ENCODE measurements at places on chromosomes 13 and 19.
A peak's percentile ranks its signal among the peaks of the same experiment; 100 is the strongest.

DNA sequence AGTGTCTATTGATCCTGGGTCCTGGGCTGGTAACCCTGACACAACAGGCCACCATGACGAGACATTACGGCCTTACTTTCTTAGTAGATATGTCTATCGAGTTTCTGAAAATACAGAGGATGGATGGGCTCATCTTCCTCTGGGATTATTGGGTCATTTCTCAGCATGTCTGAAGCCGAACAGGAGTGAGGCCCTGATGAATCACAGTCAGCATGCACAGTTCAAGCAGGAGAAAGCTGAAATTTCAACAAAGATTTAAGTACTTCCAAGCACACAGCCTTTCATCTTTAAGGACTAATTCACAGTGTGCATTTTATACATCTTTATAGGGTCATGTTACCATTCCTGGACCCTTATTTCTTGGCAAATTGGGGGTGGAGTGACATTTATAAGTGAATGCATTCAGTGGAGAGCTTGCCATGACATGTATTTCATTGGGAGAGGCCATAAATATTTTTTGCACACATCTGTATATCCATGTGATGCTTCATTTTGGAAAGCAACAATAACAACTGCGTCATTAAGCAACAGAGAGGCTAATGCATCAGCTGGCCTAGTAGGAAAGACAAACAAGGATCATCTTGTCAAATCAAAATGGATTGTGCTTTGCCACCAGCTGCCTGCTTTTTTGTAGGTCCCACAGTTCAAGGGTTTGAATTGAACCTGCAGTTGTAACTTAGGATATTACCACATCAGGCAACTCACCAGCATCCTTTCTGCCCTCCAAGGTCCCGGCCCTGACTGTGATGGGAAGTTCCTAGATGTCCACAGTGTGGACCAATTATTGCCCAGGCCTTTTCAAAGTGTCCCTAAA, 143.5 kb downstream of the DNAJC15 start:
- DNase-seq = no peak

- DNase-seq = no peak
Measured at GRCh38 chr13:35712907-35713761, 236.6 kb upstream of the MAB21L1 start.

DNA sequence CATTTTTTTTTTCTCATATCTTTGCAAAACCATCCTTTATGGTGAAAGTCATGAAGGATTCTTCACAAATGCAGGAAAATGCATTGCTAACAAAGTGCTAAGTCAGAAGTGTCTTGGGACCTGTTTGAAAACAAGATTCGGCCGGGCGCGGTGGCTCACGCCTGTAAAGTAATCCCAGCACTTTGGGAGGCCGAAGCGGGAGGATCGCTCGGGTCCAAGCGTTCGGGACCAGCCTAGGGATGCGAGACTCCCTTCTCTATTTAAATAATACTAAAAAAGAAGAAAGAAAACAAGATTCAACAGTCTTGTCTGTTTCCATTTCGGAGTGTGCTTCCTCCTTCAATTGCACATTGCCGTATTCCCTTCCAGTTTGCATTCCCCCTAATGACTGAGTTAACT, 819 bp downstream of the EID2B start:
- DNase-seq = no peak

- DNase-seq = no peak
Measured at GRCh38 chr13:60453490-60453889, 56.5 kb downstream of the TDRD3 start.

DNA sequence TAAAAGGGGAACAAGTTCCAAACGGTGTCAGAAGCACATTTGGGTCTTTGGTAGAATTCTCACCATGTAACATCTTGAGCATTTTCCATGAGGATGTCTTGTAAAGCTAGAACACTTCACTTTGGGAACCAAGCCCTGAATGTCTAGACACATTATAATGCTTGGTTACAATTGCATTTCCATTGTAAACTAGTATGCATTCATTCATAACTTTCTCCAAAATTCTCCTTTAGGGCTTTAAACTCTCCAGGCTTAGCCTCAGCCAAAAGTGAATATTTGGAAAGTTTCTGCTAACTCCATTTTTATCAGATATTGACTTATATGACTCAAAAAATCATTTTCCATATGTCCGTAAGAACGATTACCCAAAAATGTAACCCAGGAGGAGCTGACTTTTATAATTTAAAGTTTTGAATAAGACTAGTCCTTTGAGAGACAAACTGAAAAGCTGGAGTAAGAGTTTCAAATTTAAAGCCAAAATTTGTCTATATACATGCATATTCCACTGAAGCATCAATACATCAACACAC, 1170.4 kb downstream of the EFNB2 start:
- DNase-seq = no peak

DNA sequence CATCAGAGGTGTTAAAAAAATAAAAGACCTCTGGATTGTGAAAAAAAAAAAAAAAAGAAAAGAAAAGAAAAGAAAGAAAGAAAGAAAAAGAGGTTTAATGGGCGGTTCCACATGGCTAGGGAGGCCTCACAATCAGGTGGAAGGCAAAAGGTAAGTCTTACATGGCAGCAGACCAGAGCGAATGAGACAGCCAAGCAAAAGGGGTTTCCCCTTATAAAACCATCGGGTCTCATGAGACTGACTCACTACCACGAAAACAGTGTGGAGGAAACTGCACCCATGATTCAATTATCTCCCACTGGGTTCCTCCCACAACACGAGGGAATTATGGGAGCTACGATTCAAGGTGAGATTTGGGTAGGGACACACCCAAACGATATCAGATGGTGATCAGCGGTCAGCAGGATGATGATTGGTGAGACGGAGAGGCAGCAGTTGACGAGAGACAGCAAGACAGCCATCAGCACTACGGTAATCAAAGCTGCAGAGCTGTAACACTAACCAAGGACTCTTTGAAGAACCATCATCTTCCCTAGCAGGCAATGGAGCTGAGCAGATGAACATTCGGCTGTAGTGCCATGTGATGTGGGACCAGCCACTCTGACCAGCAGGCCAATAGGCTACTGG, 3.9 kb upstream of the CD209 start:
- no peak for DNase-seq

GRCh38 chr19:46906221-46906620, 45.4 kb downstream of the ARHGAP35 start:
- DNase-seq = no peak

DNA sequence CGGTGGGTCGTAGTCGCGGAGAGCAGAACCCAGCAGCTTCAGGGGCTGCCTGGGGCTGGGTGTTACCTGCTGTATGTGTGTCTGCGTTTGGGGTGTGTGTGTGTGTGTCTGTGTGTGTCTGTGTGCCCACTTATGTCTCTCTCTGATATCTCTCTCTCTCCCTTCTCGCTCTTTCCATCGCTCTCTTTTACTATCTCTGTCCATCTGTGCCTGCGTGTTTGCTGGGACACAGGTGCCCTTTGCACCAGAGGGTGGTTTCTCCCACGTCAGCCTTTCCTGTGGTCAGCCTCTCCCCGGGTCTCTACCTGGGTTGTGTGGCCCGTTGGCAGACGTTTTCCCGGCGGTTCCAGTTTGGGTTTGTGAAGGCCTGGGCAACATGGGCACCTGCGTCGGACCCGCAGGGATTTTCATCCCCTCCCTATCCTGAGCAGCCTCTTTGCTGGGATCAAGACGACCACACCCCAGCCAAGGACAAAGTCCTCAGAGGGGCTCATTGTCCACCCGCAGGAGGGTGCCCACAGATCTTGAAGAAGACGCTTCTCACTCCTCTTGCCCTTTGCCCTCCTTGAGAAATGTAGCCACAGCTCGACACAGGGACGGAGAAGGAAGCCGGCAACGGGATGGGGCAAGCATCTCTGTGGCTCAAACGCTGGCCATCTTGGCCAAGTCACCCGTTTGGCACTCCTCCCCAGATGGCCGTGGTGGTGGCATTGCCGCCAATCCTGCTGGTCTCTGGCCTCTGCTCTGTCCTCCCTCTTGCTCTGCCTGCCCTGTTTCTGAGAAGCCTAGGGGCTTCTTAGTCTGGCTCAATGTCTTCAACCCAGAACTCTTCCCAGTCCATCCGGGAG, 43.3 kb downstream of the ZNF146 start:
- DNase-seq = no peak

- DNase-seq = no peak
Measured at GRCh38 chr13:44307844-44308243, 65.8 kb upstream of the SERP2 start.

- no peak for DNase-seq
Measured at GRCh38 chr13:97082461-97083207, 88.4 kb upstream of the OXGR1 start.

- no peak for DNase-seq
Measured at GRCh38 chr19:4559569-4559968, at the start of gene SEMA6B. Gene SEMA6B, minus strand, starts transcription at chr19:4559684. Its CDS starts 1,227 bp downstream, at chr19:4558457.

- no peak for DNase-seq
Measured at GRCh38 chr13:36476661-36477060, 44.4 kb downstream of the CCNA1 start.

DNA sequence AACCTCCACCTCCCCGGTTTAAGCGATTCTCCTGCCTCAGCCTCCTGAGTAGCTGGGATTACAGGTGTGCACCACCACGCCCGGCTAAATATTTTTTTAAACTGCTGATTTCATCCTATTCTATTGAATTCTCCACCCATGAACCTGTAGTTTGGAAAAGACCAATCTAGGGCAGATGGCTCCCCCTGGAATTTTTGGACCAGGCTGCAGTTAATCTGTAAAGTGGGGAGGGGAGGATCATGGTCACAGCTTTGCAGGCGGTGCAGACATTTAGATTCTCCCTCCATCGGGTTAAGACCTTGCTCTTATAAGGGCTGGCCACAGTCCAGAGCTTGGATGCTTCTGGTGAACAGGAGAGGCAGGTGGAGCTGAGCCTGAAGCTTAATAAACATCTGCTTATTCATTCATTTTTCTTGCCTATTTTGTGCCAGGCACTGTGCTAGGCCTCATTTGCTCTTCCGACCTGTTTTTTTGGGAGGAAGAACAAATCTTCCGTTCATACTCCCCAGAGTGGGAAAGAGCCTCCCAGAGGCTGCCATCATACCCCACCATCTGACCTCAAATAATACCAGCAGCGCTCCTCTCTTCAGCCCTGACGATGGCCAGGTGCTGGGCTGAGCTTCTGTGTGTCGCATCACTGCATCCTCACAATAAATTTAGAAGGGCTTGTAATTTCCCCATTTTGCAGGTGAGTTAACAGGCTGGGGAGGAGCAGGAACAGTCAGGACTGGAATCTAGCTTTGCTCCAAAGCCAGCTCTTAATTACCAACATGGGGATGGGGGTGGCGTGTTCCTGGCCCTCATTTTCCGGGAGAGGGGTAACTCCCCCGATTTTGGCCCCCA, 902 bp upstream of the CCDC106 start:
- DNase-seq = no peak

GRCh38 chr19:55348317-55349034, 6.0 kb downstream of the COX6B2 start:
- DNase-seq = no peak

DNA sequence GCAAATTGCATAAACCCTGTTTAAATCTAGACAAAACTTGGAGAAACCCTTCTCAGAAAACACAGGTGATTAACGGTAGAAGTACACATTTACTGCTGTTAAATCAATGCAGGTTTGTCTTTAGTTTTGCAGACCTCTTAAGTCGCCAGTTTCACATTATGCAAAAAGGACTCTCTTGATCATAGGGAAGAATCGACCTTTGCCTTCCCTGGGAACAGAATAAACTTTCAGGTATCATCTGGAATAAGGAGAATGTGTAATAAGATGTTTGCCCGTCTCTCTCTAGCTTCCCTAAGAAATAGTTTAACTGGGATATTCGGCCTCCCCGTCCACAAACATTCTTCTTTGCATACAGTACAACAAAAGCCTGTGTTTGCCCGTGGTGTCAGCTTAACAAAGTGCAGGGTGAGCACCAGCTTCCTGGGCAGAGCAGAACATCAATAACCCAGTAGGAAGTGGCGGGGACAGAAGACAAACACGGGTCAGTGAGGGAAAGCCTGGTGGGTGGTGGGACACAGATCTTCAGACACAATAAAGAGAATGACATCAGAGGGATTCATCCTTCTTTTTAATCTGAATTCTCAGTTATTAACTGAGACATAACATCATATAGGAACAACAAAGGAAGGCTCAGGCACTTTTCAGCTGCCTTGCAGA, 1077.7 kb upstream of the SLC10A2 start:
- DNase-seq = no peak

GRCh38 chr19:35344511-35345031, 3.1 kb upstream of the FFAR1 start:
- DNase-seq = no peak

GRCh38 chr13:110319774-110320509, 12.9 kb downstream of the COL4A2 start:
- peak; percentile 19 for DNase-seq

- DNase-seq = no peak
Measured at GRCh38 chr13:102911336-102911735, 65.5 kb downstream of the ERCC5 start.
